ENCODE measurements at places on chromosomes 3 and 15.

DNA sequence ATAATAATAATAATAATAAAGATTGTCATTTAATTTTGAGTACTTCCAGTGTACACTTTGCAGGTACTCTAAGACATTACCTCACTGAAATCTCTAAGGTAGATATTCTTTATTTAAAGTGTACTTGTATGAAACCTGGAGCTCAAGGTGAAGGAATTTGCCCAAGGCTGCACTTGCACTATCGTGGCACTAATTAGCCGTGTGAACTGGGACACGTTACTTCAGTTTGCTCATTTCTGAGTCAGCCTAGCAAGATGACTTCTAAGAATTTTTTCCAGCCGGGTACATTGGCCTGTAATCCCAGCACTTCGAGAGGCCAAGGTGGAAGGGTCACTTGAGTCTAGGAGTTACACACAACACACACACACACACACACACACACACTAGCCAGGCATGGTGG, 33.5 kb downstream of the MLH1 start:
- no peak for DNase-seq

- no peak for DNase-seq
Observed at GRCh38 chr3:131806736-131807135, 228.1 kb downstream of the CPNE4 start.

DNA sequence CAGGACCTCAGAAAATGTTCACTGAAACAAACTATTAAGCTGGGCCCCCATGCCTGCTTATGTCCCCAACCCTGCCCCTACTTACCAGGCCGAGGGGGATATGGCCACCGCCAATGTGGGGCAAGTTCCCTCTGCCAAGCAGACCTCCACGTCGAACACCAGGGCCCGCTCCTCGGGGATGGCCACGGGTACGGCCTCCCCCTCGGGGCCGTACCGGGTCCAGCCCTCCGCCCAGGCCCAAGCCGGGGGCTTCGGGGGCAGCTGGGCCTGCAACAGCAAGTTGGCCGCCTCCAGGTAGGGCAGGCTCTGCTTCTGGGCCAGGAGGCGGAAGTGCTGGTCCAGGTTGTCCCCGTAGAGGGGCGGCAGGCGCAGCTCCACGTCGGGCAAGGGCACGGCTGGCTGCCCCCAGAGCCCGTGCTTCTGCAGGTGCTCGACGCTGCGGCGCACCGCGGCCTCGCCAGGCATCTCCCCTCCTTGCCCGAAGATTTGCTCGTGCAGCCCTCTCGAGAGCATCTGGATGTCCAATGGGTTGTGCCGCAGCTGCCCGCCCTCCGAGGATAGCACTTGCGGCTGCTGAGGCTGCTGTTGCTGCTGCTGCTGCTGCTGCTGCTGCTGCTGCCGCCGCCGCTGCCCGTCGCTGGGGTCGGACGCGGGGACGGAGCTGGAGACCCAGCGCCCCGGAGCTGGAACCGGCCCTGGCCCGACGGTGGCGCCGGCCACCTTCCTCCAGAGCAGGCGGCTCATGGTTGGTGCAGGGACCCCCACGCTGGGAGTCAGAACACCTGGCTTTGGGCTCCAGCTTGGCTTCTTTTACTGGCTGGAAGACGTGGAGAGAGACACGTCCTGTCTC, 1.4 kb downstream of the POLG start:
- DNase-seq, result no peak

DNA sequence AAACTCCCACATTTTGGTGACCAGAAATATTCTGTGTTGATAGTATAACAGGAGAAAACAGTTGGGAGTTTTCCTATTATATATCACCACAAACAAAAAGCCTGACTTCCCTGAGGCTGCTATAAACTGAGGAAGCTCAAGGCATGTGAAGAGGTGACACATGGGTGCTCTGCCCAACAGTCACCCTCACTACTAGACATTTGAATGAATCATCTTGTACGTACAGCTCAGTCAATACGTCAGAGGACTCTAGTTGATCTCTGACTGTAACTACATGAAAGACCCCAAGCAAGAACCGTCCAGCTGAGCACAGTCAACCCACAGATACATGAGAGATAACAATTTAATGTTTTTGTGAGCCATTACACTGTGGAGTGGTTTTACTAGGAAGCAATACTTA, 338.3 kb upstream of the ATP11B start:
- DNase-seq, result no peak

- DNase-seq, result no peak
Observed at GRCh38 chr3:98130421-98130820, at the start of gene OR5H1. TSS of gene OR5H1 (plus strand) at chr3:98130721. CDS start at chr3:98132698, 1,977 bp downstream.

GRCh38 chr3:196641333-196642054, 2.0 kb downstream of the NRROS start:
- DNase-seq, result no peak

- DNase-seq, result no peak
Observed at GRCh38 chr3:162769564-162769963, 1273.0 kb downstream of the OTOL1 start.

DNA sequence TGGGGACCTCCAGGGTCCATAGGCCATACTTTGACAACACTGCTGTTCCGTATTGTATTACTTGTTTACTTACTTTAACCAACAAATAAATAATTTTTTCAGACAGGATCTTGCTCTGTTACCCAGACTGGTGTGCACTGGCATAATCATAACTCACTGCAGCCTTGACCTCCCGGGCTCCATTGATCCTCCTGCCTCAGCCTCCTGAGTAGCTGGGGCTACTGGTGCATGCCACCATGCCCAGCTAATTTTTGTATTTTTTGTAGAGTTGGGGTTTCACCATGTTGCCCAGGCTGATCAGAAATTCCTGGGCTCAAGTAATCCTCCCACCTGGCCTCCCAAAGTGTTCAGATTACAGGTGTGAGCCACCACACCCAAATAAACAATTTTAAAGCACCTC, 64.9 kb upstream of the C15orf39 start:
- DNase-seq, result no peak

DNA sequence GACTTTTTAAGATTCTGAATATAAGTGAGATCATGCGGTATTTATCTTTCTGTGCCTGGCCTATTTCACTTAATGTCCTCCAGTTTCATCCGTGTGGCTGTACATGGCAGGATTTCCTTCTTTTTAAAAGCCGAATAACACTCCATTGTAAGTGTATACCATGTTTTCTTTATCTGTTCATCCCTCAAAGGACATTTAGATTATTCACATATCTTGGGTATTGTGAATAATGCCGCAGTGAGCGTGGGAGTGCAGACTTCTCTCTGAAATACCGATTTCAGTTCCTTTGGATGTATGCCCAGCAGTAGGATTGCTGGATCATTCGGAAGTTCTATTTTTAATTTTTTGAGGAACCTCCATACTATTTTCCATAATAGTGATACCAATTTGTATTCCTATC, 136.1 kb downstream of the APBA2 start:
- no peak for DNase-seq

DNA sequence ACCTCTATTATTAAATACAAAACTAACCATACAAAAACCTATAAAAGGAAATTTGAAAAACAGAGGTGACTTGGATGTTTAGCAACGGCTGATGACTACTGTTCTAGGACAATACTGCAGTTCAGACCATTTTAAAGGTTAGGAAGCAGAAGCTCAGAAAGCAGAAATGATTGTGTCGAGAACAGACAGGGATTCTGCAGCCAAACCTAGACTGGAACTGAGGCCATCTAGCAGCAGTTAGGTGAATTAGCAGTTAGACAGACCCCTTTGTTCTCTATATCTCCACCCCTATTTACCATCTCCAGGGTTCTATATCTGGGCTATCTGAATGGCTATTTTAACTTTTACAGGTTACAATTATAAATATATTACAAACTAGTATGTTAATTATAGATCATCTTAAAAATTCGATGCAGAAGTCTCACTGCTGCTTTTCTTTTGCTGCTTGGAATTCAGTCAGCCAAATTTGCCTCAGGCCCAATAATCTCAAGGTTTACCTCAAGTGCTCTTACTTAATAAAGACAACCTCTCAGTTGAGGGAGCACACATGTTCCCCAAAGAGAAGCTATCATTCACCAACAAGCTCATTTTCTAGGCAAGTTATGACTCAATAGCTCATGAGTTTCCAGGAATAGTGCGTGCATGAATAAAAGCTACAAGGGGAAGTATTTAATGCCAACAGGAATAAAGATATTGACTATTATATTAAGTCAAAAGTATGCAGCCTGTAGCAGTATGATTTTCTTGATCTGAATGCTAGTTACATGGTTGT, 9.3 kb upstream of the IL1RAP start:
- peak; percentile 42 for DNase-seq

GRCh38 chr3:52534281-52535183, 875 bp upstream of the NT5DC2 start:
- DNase-seq, result no peak

DNA sequence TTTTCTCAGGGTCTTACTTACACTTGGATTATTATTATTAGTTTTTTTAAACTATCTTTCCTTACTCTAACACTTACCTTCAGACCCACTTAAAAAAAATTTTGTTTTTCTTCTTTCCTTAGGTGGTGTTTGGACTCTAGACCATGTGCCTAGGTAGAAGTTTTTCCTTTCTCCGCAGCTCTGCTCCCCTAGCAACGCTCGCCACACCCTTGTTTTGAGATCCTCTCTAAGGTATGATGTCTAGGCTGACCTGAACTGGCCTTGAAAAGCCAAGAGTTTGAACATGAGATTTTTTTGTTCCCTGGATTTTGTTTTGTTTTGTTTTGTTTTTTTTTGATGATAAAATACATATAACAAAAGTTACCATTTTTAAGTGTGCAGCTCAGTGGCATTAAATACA, 16.2 kb downstream of the ZNF592 start:
- DNase-seq, result no peak

- no peak for DNase-seq
Observed at GRCh38 chr3:85481411-85482212, 522.8 kb downstream of the CADM2 start.

DNA sequence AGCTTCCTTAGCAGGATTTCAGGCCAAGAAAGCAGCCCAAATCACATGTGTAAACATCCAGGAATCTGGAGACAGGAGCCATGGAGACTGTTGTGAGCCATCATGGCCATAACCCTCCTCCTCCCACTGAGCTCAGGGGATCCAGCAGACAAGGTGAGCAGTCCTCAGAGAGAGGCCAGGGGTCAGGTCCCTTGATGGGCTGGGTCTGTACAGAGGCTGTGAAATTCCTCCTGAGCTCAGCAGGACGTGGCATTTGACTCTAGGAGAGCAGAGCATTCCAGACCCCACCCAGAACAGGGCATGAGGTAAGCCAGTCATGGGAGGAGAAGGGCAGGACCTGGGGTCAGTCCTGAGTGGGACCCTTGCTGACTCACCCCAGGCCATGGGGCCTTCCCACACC, 67.0 kb upstream of the ACAN start:
- no peak for DNase-seq

- DNase-seq, result no peak
Observed at GRCh38 chr15:33454346-33454745, 143.6 kb downstream of the RYR3 start.

GRCh38 chr15:31473385-31474058, 146.9 kb downstream of the KLF13 start:
- DNase-seq, result no peak

- peak; percentile 15 for DNase-seq
Observed at GRCh38 chr3:354432-354831, 157.9 kb downstream of the CHL1 start.

- DNase-seq, result peak; percentile 10
Observed at GRCh38 chr3:71955240-71956068, 170.5 kb upstream of the PROK2 start.

DNA sequence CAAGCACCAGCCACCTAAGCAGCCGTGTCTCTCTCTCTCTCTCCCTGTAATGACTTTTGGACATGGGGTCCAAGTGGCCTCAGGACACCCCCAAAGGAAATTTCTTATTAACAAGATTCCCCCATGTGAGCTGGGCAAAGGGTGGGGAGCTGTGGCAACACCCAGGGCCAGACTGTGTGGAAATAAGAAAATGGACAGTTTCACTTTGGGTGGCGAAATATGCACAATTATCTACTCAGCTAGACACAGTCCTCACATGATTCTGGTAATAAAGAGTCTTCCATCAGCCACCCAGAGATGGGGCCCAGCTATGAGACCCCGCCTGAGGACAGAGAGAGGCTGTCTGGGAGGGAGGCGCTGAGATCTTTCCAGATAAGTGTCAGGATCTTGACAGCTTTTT, 96.8 kb upstream of the TPM1 start:
- DNase-seq, result no peak

DNA sequence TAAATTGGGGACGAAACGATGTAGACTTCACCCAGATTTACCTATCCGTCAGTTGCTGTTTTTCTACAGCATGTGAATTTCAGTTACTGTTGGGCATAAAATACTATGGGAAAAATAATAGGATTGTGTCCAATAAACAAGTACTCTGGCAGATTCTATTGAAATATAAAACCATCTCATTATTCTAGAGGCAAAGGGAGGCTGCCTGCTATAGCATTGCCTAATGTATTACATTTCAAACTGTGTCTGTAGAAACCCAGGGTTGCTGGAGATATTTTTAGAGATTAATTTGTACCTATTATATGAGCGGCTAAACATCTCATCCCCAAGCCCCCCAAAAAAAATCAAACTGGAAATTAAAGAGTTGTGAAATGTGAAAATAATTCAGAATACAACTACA, 159.6 kb upstream of the IL12A start:
- DNase-seq, result no peak

- DNase-seq, result peak; percentile 49
Observed at GRCh38 chr3:156605686-156606605, 51.0 kb upstream of the SSR3 start.

GRCh38 chr3:112587336-112587735, 25.5 kb downstream of the SLC35A5 start:
- DNase-seq, result no peak

DNA sequence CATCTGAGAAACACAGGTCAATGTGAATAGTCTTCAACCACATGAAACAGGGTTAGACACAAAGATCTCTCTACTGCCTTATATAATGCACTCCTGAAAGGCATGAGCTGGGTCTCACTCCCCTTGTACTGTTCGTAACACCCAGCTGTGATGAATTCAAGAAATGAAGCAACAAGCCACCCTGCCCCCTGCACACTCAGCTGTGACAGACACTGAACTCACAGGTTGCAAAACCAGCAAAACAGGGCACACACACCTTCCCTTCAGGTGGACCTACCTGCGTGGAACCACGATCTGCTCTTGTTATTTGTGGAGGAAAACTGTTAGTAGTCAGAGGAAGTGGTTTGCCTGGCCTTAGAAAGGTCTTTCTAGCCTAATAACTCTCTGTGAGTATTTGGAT, 64.5 kb downstream of the CERS3 start:
- DNase-seq, result no peak

- no peak for DNase-seq
Observed at GRCh38 chr3:128098234-128098633, 25.4 kb downstream of the RUVBL1 start.

- no peak for DNase-seq
Observed at GRCh38 chr15:94523873-94524272, 292.5 kb downstream of the MCTP2 start.

- DNase-seq, result no peak
Observed at GRCh38 chr3:174325834-174326700, 533.1 kb upstream of the NAALADL2 start.

- DNase-seq, result peak; percentile 62
Observed at GRCh38 chr3:38655708-38656300, 6.3 kb upstream of the SCN5A start.

- DNase-seq, result no peak
Observed at GRCh38 chr3:61796088-61796680, 234.8 kb downstream of the PTPRG start.

All from HuH-7 (cell line).